ENCODE measurements at places on chromosomes 12 and 14.

- DNase-seq, result no peak
Measured at GRCh38 chr12:131011165-131012079, 57.7 kb downstream of the ADGRD1 start.

- DNase-seq, result no peak
Measured at GRCh38 chr12:53340398-53340797, 4.2 kb upstream of the SP7 start.

GRCh38 chr14:35573911-35574310 is 39.9 kb downstream of the INSM2 start:
- no peak for DNase-seq

DNA sequence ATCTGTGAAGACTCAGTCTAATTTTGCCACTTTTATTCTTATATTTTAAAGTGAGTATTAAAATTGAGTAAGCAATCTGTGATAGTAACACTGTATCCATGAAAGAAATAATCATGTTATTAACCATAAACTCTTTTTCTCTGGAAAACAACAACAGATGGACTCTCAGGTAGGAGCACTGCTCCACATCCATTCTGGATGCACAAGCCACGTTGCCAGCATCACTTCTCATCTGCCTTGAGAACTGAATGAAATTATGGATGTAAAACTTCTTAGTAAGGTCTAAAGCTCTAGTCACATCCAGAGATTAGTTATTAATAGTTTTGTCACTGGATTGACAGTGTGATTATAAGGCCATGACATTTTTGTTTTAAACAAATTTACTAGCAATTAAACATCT is 489.1 kb upstream of the SYT1 start:
- DNase-seq, result no peak
